Cardiac fibroblast (primary cell): ENCODE measurements at places on chromosomes 3 and 15.

DNA sequence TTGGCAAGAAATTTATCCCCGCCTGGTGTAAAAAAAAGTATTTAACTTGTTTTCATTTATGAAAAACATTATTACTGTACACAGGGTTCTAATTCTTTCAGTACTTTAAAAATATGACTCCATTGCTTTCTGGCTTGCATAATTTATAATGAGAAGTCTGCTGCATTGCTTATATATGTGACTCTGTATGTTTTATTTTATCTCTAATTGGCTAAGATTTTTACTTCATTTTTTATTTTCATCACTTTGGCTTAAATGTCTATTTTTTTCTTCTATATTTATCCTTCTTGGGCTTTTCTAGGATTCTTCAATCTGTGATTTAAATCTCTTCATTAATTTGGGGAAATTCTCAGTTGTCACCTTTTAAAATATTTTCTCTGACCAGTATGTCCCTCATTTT, 636.6 kb upstream of the NR2F2 start:
- DNase-seq = no peak

- no peak for DNase-seq
These were observed 283.3 kb downstream of the ADAMTS17 start for GRCh38 chr15:100058458-100058857.

- peak; percentile 51 for DNase-seq
These were observed 299.4 kb upstream of the GADL1 start for GRCh38 chr3:31193871-31194270.

GRCh38 chr3:195083659-195084058, 187.3 kb downstream of the XXYLT1 start:
- no peak for DNase-seq

GRCh38 chr15:73928971-73929627, 2.8 kb downstream of the LOXL1 start:
- no peak for DNase-seq

- no peak for DNase-seq
These were observed 259.2 kb upstream of the TLE3 start for GRCh38 chr15:70356919-70357318.

DNA sequence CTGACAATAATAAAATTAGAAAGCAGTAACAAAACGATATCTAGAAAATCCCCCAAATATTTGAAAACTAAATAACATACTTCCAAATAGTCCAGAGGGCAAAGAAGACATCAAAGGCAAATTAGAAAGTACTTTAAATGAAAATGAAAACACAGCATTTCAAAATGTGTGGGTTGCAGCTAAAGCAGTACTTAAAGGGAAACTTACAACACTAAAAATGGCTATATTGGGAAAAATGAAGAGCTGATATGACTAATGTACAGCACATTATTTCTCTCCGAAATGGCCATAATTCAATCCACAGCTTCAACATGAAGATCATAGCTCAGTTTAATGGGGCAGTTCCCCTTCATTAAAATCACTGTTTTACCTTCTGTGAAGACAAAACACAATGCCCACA, 71.9 kb downstream of the FBXL22 start:
- no peak for DNase-seq

DNA sequence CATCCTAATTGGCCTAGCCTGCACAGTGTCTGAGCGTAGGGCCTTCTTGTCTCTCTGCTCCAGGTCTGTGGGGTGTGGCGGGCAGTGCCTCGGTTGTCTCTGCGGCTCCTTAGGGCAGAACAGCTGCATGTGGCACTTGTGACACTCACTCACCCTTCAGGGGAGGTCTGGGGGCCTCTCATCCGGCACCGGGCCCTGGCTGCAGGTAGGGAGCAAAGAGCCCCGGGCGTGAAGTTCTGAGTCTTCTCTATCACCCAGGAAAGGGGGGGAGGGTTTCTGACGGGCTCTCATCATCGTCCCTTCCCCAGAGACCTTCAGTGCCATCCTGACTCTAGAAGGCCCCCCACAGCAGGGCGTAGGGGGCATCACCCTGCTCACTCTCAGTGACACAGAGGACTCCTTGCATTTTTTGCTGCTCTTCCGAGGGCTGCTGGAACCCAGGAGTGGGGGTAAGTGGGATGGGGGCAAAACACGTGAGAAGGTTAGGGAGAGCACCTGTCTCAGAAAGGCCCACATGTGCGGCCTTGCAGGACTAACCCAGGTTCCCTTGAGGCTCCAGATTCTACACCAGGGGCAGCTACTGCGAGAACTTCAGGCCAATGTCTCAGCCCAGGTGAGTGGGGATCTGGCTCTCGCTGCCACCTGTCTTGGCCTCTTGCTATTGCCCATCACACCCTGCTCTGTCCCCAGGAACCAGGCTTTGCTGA, 2.6 kb downstream of the CHRD start:
- no peak for DNase-seq

GRCh38 chr3:37820286-37820685, 41.4 kb upstream of the CTDSPL start:
- no peak for DNase-seq

DNA sequence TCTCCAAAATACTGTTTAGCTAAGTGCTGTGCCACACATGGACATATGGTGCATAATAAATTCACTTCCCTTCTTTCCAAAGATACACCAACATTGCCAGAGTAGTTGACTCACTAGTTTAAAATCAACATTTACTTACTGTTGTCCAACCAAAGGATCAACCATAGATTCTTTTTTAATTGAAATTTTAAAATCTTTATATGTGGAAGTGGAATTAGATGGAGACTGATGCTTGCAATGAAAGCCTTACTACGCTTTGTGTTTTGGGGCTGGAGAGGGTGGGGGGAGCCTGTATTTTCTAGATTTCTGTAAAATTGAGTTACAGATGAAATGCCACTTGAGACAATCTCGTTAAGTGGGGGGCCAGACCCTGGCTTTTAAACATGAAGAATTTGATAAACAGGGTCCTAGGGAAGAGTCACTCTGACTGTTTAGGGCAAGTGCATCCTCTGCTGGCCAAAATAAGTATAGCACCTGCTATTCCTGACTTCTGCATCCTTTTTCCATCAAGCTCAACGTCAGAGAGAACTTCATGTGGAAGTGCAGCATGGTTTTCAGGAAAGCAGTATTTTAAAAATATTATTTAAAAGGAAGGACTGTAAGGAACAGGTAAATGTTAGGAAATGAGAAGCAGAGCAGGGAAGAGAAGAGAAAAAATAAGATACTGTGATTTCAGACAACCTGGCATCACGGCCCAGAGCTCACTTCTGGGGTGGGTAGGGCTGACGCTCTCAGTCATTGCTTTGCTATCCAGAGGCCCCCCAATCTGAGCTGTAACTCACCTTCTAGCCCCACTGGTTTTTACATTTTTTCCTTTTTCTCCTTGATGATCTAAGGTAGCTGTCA, 76.7 kb downstream of the BOC start:
- DNase-seq = peak; percentile 80

DNA sequence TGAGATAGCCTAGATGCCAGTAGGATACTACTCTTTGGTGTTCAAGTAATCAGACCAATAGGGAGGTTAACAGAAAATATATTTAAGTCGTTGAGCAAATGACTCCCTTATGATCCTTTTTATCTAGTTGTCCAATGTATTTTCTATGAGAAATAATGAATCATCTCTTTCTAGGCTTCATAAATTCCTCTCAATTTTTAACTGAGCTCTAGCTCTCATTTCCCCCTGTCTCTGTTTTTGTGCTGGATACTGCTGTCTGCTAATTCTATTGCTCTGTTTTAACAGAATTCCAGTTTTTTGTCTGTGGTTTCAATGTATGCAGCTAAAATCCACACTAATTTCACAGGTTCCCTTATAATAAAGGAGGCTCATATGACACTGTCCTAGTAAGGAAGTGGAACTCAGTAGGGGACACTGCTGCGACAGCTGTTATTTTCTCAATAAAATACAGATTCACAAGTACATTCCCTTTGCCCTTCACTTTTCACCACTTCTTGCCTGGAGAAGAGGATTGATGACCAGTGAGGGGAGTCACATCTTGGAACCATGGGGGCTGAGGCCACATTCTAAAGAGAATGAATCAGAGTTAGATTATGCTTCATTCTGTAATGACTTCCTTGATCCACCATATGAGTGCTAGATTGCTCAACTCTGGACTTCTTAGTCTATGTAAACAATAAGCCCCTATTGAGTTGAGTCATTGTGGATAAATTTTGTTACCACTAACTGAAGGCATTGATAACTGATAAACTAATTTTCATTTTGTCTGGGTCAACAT, 558.7 kb upstream of the KCNMB2 start:
- peak; percentile 69 for DNase-seq

DNA sequence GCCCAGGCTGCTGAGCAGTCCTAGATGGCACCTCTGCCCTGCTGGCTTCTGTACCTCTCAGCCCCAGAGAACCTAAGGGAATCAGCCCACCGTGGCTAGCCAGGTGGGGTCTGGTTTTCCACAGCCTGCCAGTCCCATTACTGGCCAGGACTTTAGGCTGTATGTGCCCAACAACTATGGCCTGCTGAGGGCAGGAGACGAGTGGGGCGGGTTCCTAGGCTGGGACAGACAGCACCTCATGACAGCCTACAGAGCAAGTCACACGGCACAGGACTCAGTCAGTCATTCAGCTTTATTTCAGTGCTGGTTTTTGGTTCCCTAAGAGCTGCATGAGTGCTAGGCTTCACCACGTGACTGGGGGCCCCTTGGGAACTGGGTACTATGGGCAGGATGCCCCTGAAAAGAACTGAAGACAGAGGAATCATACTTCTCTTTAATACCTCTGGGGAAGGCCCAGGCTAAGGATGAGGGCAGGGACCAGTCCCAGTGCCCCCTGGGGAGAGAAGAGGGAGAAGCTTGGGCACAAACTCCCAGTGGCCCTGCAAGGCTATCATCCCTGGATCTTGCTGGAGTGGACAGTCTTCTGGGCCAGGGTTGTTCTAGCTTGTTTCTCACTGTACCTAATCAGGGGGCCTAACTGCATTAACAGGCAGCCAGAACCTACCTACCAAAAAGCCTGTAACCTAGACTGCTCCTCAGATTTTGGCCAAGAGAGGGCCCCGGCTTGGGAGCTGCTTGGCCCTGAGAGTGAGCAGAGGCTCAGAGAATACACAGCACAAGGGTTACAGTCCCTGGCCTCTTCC, 14.8 kb downstream of the CLK3 start:
- peak; percentile 20 for DNase-seq

DNA sequence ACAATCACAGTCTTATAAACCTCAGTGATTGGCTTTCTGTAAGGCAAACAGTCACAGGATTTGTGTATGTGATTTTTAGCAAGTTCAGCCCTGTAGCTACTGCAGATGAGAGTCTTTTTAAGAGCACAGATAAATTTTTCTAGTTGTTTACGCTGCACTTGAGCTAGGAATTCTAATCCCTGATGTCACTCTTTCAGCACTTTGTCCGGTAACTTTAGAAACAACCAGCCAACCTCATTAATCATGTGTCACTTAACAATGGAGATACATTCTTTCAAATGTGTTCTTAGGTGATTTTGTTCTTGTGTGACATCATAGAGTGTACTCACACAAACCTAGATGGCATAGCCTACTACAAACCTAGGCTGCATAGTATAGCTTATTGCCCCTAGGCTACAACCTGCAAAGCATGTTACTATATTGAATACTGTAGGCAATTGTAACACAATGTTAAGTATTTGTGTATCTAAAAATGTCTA, 36.8 kb upstream of the GOLGA6L2 start:
- no peak for DNase-seq

DNA sequence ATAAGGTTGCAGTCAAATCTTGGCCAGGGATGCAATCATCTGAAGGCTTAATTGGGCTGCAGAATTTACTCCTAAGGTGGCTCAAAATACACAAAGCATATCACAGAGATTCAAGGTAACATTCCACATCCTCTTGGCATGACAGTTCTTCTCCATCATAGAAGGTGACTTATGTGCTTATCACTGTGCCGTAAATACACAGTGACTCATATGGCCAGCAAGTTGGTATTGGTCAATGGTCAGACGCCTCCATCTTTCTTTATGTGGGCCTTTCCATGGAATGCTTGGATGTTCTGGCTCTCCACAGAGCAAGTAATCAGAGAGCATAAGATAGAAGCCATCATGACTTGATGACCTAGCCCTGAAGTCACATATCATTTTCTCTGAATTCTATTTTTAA, 168.8 kb upstream of the ST8SIA2 start:
- no peak for DNase-seq

GRCh38 chr15:90638201-90638691, 78.9 kb upstream of the BLM start:
- no peak for DNase-seq

DNA sequence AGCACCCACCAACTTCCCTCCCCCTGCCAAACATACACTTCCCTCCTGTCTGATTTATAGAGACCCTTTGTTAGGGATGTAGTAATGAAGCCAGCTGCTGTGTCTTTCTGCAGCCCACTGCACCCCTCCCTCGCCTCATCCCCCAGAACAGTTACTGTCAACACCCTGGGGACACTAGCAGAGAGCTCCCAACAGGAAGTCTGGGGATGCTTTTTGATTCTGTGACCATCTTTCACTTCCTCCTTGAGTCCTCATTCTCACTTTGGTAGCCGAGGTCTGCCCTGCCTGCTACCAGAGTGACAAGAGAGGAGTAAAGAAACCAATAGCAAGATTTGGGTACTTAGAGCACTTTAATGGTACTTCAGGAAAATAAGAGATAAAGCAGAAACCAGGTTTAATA, 201.6 kb downstream of the SATB1 start:
- DNase-seq = no peak

GRCh38 chr3:183233966-183234365, 19.1 kb upstream of the B3GNT5 start:
- no peak for DNase-seq

DNA sequence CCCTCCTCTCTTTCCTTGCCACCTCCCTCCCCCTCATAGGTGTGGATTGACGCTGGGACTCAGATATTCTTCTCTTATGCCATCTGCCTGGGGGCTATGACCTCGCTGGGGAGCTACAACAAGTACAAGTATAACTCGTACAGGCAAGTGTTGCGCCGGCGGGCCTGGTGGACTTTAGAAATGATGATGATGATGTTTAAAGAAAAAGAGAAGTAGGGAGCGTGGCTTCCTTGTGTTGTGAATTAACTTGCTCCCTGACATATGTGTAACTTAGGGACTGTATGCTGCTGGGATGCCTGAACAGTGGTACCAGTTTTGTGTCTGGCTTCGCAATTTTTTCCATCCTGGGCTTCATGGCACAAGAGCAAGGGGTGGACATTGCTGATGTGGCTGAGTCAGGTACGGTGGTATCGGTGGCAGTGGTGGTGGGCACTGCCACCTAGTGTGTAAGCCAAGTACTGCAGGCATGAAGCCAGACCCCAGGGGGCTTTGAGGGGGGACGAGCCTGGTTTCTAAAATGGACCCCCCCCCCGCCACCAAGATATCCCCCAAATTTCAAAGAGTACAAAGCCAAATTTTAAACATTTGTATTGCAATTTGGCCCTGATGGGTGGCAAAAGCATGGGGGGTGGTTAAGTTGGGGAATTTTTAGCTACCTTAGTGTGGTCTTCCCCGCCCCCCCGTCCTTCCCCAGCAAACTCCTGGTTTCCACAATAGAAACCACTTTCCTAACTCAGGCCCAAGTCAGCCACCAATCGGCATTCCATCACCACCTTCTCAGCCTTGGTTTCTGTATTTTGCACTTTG, 65.6 kb downstream of the SLC6A6 start:
- peak; percentile 48 for DNase-seq

- DNase-seq = no peak
These were observed 146.9 kb downstream of the KCNH8 start for GRCh38 chr3:19295208-19295607.

GRCh38 chr15:35674873-35675781, 129.2 kb upstream of the DPH6 start:
- peak; percentile 74 for DNase-seq
